ENCODE measurements at places on chromosomes 12 and 14.

DNA sequence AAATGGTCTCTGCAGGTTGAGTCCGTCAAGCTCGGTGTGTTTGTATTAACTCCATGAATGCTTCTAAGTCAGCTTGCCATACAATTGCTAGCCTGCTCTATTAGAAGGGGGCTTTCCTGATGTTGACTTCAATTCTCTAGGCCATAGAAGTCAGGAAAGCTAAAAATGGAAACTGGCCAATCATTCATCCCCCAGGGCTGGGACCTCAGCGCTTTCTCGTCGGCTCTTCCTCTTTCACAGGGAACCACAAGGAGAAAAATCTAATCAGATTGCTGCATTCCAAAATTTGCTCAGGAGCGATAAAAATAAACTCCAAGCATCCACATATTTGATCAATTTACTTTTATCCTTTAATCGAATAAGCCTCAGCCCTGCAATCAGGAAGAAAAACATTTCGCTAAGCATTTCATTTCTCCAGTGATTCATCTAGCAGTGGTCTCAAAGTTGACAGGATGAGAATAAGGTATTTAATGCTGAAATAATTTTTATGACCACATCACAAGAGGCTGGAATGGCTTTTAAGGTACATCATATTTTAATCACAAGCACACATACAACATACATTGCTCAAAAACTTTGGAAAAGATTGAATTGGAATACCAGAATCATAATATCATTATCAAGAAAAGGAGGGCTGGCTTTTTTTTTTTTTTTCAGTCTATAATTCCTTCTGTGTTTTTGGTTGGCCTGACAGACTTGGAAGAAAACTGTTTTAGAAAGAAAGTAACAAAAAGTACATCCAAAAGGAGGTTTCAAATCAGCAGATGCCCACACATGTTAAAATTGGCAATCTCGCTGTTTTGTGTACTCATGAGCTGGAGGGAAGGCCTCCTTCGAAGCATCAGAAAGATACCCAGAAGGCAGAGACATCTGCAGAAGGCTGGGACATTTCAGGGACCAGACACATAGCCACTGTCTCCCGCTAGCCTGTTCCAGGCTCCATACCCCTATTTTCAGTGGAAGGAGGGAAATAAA is 316.3 kb downstream of the NUAK1 start:
- DNase-seq = no peak

DNA sequence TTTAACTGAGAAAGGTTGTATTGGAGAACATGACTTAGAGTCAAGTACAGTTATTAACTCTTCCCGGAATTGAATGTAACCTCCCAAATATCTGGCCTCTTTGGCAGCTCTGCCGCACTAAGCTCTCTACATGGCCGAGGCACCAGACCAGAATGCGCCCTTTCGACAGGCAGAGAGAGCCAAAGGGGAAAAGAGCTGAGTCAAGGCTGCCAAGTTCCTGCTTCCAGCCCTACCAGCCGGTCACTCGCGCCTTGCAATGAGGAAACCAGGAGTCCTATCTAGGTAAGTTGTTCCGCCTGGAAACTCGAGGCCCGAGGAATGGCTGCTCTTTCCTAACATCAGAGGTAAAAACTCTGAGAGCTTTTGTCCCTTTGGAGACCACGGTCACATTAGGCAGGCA is 172.2 kb downstream of the BRMS1L start:
- DNase-seq = no peak

- DNase-seq = peak; percentile 64
Observed at GRCh38 chr14:58104808-58105207, 47.2 kb downstream of the ARMH4 start.

GRCh38 chr14:89351221-89351515 is 65.9 kb downstream of the FOXN3 start:
- no peak for DNase-seq

- peak; percentile 19 for DNase-seq
Observed at GRCh38 chr12:22250762-22251161, 83.7 kb downstream of the ST8SIA1 start.

GRCh38 chr12:102755266-102755665 is 161.8 kb downstream of the PAH start:
- DNase-seq = no peak

DNA sequence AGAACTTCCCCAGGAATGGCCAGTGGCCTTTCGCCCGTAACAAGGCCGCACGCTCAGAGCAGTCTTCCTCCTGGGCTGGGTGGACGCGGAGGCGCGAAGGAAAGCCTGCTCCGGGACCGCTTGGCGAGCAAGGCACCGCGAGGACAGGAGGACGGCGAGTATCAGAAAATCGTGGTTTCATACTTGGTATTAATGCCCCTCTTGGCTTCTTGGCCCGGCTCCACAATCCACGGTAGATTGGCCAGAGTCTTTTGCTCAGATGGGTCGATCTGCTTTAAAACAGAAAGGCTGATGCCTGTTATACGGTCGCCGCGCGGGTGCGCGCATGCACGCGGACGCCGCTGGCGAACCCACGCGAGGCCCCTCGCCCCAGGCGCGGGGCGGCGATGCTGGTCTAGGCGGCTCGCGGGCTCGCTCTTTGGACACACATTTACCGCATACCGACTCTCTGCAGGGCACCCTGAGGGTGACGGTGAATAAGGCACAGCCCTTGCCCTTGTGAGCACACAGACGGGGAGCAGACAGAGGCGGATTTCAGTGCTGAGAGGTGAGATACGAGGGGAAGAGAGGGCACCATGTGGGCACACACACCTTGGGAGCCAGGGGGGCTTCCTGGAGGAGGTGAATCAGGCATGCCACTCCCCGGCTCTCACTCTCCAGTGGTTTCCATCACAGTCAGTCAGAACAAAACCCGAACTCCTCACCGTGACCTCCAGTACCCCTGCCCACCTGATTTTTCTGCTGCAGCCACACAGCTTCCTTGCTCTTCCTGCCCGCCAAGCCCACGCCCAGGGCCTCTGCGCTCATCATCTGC is 100.7 kb downstream of the APAF1 start:
- no peak for DNase-seq

Data from renal cortical epithelial cell (primary cell).